Neural progenitor cell (in vitro differentiated cells): ENCODE measurements at places on chromosomes 6 and 20. TPM values are rescaled to one million over a fixed set of nuclear protein-coding genes. Genes with fewer than 3 reads are reported as not detected.

DNA sequence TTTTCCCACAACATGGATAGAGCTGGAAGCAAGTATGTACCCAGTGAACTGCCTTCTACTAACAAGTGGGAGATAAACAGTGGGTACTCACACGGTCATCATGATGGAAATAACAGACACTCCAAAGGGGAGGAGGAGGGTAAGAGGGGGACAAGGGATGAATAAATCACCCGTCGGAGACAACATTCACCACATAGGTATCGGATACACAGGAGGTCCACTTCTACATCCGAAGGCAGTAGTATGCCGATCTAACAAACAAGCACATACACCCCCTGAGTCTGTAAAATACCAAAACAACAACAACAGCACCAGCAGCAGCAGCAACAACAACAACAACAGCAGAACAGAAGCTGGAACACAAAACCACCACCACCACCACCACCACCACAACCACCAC lies 1943.2 kb upstream of the DEFB115 start:
- DNase-seq, result no peak

DNA sequence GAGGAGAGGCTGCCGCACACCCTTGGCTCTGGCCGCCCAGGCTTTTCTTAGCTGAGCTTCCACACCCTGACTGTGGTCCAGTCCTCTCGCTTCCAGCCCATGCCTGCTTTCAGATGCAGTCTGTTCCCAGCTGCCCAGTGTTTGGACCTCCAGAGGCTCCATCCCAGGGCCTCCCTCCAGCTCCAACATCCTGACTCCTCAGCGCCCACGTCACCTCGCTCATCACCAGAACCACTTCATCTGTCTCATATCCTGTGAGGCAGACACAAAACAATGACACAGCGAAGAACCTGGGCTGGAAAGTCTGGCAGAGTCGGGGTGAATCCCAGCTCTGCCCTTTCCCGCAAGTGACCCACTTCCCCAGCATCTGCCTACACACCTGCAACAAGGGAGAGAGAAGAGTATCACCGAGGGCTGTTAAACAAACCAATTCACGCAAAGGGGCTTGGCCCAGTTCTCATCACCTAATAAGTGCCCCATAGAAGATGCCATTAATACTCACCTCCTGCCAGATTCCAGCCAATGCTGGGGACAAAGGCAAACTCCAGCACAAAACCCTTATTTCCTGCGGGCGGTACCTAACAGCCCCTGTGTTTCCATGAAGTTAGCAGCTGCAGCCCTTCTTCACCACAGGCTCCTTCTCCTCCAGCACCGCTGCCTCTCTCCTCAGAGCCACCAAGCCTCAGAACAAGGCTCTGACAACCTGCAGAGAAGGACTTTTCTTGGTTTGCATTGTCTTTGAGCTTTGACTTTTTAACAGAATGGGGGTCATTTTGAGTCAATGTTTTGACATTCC lies 133.4 kb upstream of the CDH4 start:
- DNase-seq, result no peak

DNA sequence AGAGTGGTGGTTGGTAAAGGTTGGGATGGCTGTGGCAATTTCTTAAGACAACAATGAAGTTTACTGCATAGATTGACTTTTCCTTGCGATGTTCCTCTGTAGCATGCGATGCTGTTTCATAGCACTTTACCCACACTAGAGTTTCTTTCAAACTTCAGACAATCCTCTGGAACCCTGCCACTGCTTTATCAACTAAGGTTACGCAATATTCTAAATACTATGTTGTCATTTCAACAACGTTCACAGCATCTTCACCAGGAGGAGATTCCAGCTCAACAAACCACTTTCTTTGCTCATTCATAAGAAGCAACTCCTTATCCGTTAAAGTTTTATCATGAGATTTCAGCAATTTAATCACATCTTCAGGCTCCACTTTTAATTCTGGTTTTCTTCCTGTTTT lies 161.2 kb upstream of the NRSN1 start:
- no peak for DNase-seq

Gene TENT5A
- total RNA-seq, result 8.7 and 11.7 TPM in 2 replicates

DNA sequence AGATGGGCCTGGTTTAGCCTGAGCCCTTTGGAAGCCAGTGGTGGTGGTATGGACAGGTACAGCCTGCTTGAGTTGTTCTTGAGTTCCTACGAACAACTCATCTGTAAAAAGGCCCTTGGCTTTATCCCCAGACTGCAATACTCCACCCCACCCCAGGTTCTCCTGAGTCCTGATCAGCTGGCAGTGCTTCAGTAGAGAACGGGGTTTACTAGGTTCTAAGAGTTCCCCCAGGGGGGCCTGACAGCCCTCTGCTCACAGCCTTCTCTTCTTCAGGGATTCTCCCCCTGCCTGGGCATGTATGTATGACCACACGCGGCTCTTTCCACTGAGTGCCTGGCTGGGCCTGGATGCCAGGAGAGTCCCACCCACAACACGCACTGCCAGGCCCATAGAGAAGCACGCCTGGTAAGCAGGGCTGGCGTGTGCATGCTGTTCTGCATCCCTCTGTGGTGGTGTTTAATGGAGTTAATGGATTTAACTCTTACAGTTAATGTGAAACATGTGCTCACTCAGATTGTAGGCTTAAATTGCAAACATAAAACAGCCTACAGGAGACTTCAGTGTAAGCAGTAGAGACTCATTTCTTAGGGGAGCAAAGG lies 44.3 kb upstream of the SLC4A11 start:
- DNase-seq, result no peak

GRCh38 chr6:145863366-145863765 lies 48.8 kb upstream of the FBXO30 start:
- DNase-seq, result no peak

DNA sequence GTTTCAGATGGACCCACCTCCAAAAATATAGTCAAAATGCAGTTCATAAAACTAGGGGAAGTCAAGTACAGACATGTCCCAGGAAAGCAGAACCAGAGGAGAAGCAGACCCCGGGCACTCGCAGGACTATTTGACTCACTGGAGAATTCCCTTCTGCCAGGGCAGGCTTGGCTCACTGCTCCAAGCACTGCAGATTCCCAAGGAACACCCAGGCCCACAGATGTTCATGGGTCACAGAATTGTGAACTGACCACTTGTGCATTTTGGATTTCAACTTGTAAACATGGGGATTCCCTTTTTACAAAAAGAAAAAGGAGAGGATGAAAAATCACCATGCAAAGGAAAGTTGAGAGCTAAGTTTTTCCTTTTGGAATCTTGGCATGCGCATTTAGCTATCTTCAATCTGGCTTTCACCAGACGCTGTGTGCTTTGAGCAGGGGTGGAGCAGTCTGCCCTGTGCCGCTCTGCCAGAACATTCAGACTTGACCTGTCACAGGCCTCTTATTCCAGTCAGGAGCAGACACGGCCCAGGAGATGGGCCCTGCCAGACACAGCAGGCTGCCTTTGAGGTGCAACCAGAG lies 237.5 kb upstream of the TAB2 start:
- DNase-seq, result no peak

DNA sequence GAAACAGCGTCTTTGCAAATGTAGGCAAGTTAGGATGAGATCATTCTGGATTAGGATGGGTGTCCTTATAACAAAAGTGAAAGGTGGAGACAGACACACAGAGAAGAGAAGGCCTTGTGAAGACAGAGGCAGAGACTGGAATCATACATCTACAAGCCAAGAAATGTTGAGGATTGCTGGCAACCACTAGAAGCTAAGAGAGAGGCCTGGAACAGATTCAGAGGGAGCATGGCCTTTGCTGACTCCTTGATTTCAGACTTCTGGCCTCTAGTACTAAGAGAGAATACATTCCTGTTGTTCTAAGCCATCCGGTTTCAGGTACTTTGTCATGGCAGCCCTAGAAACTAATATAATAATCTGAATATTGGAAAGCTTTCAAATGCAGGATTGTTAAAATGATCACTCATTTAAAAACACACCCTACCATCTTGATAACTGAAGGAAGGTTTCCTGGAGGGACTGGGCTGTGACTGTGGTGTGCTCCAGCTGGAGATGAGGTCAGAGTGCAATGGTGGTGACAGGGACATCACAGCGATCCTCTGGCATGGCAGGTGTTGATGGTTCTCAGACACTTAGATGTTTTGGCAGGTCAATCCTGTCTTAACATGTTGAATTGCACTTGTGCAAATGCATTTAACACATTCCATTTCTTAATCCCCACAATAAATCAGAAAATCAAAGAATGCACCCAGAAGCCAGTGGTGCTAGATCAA lies 25.1 kb downstream of the CD83 start:
- DNase-seq, result no peak

GRCh38 chr6:686497-686896 lies 6.4 kb downstream of the EXOC2 start:
- peak; percentile 34 for DNase-seq

DNA sequence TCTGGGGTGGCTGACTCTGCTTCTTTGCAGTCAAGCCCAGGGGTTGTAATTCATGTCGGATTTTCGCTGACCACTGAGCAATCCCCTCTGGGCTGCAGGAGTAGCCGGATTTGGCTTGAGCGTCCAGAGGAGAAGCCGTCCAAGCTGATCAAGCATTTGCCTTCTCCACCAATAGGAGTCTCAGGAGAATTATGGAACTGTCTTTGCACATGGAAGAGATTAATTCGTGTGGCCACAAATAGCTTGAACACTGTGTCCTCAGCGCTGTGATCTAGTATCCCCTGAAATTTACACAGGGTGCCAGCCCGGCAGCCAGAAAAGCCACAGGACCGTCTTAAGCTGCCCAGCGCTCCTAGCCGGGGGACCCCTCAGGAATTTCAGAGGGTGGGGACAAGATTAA lies 37.1 kb downstream of the EYA2 start:
- DNase-seq, result no peak

Gene ESF1
- total RNA-seq, result 14.8 and 29.1 TPM in 2 replicates

DNA sequence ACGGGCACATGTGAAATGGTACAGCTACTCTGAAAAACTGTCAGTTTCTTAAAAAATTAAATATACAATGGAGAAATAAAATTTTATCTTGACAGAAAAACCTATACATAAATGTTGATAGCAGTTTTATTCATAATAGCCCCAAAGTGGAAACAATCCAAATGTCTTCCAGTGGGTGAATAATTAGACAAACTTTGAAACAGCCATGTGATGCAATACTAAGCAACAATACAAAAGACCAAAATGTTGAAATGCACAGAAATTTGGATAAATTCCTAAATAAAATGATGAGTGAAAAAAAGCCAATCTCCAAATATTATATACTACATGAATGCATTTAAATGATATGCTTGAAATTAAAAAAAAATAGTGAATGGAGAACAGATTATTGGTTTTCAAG lies 523.1 kb downstream of the HTR1B start:
- no peak for DNase-seq

- peak; percentile 91 for DNase-seq
Measured at GRCh38 chr20:47150403-47151152, 205.9 kb downstream of the ZMYND8 start.

GRCh38 chr6:35224720-35225119 lies 11.0 kb downstream of the SCUBE3 start:
- DNase-seq, result no peak

DNA sequence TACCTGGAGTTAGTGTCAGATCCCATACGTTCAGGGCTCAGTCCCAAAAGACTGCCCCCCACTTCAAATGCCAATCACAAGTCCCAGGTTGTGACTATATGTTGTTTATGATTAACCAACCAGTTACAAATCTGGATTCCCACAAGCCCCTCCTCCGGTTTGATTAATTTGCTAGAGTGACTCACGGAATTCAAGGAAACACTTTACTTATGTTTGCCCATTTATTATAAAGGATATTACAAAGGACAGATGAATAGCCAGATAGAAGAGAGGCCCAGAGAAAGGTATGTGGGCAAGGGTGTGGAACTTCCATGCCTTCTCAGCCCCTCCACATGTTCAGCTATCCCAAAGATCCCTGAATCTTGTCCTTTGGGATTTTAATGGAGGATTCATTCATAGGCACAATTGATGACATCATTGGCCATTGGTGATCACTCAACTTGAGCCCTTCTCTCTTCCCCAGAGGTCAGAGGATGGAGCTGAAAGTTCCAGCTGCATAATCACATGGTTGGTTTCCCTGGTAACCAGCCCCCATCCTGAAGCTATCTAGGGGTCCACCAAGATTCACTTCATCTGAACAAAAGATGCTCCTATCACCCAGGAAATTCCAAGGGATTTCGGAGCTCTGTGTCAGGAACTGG lies 2.0 kb downstream of the ECT2L start:
- no peak for DNase-seq

- DNase-seq, result no peak
Measured at GRCh38 chr6:169078399-169079145, 175.1 kb downstream of the THBS2 start.

- DNase-seq, result no peak
Measured at GRCh38 chr20:40519918-40520317, 169.1 kb downstream of the MAFB start.

Gene HCK
- total RNA-seq, result not detected in 2 replicates

GRCh38 chr20:20864351-20865096 lies 152.1 kb upstream of the RALGAPA2 start:
- DNase-seq, result peak; percentile 60

Gene SEL1L2
- total RNA-seq, result 0.77 and 2.5 TPM in 2 replicates

Gene SPATA25
- 0.43 and 0.54 TPM in 2 replicates for total RNA-seq

GRCh38 chr6:146950351-146950835 lies 253.8 kb upstream of the STXBP5 start:
- DNase-seq, result no peak

DNA sequence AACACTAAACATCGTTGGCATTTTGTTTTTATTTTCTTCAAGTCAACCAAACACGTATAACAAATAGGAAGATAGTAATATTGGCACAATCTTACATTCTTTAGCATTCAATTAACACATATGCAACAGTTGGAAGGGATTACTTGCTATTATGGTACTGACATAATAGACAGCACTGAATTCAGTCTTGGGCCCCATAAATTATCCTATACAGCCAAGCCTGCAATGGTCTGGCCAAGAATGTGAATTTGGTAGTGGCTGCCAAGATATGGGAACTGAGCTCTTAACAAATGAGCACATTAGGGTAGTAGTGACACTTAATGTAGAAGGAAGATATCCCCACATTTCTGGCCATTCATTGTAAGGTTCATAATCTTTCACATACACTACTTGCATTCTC lies 44.8 kb upstream of the ARHGAP18 start:
- DNase-seq, result no peak
